ENCODE measurements at places on chromosomes 1 and 21. TPM values are rescaled to one million over a fixed set of nuclear protein-coding genes. Genes with fewer than 3 reads are reported as not detected.

The OVAAL gene
- not detected for total RNA-seq

DNA sequence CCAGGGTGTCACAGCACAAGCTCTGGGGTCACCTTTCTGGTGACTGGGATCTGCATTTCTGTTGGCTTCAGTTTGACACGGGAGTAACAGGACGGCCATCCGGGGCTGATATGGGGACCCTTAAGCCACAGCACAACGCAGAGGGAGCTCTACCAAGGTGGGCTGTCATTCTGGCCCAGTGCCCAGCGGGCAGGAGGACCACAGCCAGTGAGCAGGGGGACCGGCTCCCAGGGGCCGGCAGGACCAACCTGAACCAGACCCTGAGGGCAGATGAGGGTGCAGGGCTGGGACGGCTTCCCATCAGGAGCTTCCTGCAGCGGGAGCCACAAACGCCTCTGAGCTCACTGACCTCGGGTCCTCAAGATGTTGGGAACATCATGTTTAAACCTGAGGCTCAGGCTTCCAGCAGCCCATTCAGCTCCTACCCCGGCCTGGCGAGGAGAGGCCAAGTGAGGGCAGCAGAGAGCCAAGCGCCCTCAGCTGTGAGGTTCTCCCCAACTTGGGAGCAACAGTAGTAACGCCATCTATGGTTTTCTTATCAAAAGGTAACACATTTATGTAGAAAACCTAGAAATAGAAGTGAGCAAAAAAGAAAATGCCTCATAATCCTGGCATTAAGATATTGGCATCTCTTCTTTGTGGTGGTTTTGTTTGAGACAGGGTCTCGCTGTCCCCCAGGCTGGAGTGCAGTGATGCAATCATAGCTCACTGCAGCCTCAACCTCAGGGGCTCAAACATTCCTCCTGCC, 26.8 kb downstream of the TMEM201 start:
- peaks cover 6% of the 10 kb centered on the region for H3K4me1 ChIP-seq
- no peaks in the 10 kb centered on the region for H3K27me3 ChIP-seq
- DNase-seq, result peak; percentile 42
- H3K27ac ChIP-seq, result no peak overlapping the region
- no peak overlapping the region for H3K4me3 ChIP-seq
- H3K36me3 ChIP-seq, result no peaks in the 10 kb centered on the region

- H3K36me3 ChIP-seq, result no peaks in the 10 kb centered on the region
- peak overlapping the region; percentile 91 for H3K4me3 ChIP-seq
- H3K27me3 ChIP-seq, result no peaks in the 10 kb centered on the region
- peaks cover 7% of the 10 kb centered on the region for H3K4me1 ChIP-seq
Observed at GRCh38 chr1:248872752-248873408, 14.0 kb upstream of the ZNF692 start.

DNA sequence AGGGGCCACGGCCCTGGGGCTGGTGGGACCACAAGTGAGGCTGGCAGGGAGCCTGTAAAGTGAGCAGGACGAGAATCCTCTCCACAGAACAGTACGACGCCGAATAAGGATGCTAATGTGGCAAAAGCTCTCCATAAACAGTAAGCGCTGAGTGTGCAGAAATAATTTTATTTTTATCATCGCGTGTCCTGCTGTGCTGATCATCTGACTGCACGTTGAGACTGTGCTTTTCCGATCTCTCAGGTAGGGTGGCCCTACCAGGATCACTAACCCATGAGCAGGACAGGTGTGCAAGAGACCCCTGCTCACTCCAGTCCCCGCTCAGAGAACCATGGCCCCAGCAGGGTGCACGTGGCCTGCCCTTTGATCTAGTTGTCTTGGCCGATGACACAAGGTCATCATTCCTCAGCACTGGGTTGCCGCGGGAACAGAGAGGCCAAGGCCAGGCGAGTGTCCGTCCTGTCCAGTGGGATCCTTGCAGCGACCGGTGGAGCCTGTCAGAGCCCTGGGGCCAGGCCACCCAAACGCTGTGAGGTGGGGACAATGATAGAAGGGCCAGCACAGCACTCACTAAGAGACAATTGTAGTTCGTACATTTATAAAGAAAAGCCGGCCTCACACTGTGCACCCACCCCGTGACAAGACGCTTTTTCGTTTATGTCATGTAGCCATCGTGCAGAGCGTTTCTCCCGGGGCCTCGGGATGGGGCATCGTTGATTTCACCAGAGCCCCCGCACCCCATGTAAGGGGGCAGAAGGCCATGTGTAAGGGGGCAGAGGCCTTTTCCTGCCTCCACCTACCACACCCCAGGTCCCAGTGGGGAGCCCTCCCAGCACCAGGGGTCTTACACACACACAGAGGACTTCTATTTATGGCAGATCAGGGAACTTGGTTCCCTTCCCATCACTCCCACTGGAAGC, 52.7 kb upstream of the ADARB1 start:
- no peak overlapping the region for H3K27ac ChIP-seq
- H3K4me1 ChIP-seq, result peaks cover 6% of the 10 kb centered on the region
- no peaks in the 10 kb centered on the region for H3K36me3 ChIP-seq
- no peak overlapping the region for H3K4me3 ChIP-seq
- no peak for DNase-seq
- H3K27me3 ChIP-seq, result peaks cover 12% of the 10 kb centered on the region

DNA sequence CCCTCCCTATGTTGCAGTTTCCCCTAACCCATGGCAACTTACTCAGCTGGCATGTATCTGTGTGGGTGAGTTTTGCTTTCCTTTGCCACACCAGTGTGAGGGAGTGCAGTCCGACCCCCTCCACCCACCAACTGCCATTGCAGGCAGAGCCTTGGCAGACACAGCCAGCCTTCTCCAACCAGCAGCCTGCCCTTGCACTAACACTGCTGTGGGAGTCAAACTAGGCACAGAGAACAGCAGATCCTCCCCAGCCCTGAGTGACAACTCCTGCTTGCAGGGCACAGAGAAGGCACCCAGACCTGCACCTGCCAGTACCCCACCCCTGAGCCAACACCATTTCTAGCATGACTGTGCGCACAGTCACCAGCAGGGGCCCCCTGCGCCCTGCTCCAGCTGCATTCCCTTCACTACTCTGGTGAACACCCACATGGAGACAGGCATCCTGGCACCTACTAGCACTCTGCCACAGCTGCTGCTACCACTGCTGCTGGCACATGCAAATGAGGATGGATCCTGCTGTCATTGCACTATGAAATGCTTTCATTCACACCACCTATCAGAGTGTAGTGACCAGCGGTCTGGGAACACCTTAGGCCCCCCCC, 98.4 kb downstream of the MAGI3 start:
- no peak overlapping the region for H3K27ac ChIP-seq
- no peaks in the 10 kb centered on the region for H3K4me1 ChIP-seq
- H3K4me3 ChIP-seq, result no peak overlapping the region
- DNase-seq, result no peak
- H3K36me3 ChIP-seq, result no peaks in the 10 kb centered on the region

The LELP1 gene
- not detected for total RNA-seq

The C1orf216 gene
- total RNA-seq, result 8.5 TPM

DNA sequence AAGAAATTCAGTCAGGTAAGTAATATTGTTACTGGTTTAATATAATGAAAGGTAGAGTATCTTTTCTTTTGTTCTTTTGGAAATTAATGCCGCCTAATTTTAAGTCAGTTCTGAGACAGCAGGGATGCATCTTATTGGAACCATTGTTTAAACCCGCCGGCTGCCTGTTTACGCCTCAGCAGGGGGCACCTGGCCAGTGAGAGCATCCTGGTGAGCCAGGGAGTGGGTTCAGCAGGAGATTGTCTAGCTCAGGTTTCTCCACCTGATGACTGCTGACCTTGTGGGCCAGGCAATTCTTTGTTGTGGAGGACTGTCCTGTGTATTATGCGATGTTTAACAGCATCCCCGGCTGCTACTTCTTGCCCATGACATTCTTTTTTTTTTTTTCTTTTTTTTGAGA, 30.2 kb downstream of the CHAF1B start:
- H3K4me3 ChIP-seq, result no peak overlapping the region
- H3K36me3 ChIP-seq, result no peaks in the 10 kb centered on the region
- DNase-seq, result no peak
- no peak overlapping the region for H3K27ac ChIP-seq
- H3K27me3 ChIP-seq, result no peaks in the 10 kb centered on the region

- H3K27me3 ChIP-seq, result no peaks in the 10 kb centered on the region
- peaks cover 11% of the 10 kb centered on the region for H3K36me3 ChIP-seq
- no peak overlapping the region for H3K4me3 ChIP-seq
- DNase-seq, result no peak
Observed at GRCh38 chr1:153849487-153850185, 73.1 kb downstream of the GATAD2B start.

All from CD4-positive, alpha-beta memory T cell (primary cell).